RCC 7860 (cell line): ENCODE measurements at places on chromosomes 12 and 14.
A peak's percentile ranks its signal among the peaks of the same experiment; 100 is the strongest.

DNA sequence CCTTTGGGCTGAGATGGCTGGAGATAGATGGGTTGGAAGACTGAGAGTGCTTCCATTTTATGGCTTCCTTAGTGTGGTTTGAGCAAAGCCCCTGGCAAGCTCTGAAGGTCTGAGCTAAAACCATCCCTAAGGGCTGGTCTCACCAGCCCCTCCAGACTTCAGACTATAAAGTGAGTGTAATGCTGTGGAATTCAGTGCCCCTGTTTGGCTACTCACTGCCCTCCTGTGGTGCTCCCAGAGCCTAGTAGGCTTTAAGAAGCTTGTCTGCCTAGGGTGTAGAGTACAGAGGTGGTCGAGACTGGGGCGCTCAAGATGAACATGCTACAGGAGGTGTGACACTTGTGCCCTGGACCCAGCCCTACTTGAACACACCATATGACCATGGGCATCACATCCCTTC lies 246.7 kb upstream of the FKBP4 start:
- no peak for DNase-seq

GRCh38 chr14:61279082-61279481 lies 2.1 kb downstream of the TMEM30B start:
- no peak for DNase-seq

- DNase-seq, result no peak
Measured at GRCh38 chr12:124233846-124234640, 60.9 kb upstream of the RFLNA start.

- peak; percentile 42 for DNase-seq
Measured at GRCh38 chr14:50397390-50398188, 908 bp upstream of the CDKL1 start.

DNA sequence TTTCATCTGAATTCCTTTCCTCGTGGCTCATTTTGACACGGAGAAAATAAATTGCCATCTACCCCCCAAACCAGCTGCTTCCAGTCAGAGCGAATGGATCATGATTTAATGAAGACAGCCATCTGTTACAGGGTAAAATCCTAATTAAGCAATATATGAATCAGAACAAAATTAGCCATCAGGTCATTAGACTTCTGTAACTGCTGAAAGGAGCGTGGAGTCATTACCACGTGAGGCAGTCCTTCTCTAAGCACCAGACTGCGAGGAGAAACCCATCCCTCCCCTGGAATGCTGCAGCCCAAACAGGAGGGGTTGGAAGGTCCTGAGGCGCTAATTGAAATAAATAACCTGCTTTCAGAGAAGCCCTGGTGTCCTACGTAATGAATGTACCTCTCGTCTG lies 51.1 kb upstream of the TCL1A start:
- no peak for DNase-seq

DNA sequence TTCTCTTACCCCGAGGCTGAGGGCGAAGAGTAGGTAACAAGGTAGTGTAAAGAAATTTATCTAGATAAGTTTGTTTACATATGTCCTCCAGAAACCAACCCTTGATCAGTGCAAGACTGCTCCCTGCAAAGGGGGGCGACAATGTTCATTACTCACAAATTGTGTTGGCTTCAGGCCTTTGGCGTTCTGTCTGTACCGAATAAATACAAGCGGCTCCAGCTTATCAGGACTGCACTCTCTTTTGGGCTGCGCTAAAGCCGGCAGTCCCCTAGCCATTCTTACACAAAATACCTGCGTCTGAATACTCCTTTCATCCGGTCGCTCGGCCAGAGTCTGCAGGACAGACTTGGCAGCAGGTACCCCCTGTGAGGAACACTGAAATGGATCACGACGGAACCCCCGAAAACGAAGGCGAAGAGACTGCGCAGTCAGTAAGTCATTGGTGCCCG lies 116.4 kb downstream of the PPHLN1 start:
- DNase-seq, result no peak

GRCh38 chr12:105980533-105980932 lies 158.2 kb downstream of the NUAK1 start:
- DNase-seq, result no peak

GRCh38 chr14:99755629-99756603 lies 37.3 kb upstream of the EML1 start:
- DNase-seq, result peak; percentile 82
